M059J (cell line): ENCODE measurements at places on chromosomes 2 and 18. TPM values are rescaled to one million over a fixed set of nuclear protein-coding genes. Genes with fewer than 3 reads are reported as not detected.

The SKOR2 gene
- not detected in 2 replicates for total RNA-seq

The COPS9 gene
- 107 and 123 TPM in 2 replicates for total RNA-seq

The LRP1B gene
- total RNA-seq: 0.02 TPM in 1 of 2 replicates, not detected in the other

The DAPL1 gene
- 2.2 TPM in 1 of 2 replicates, not detected in the other for total RNA-seq

The MAP3K19 gene
- not detected in 2 replicates for total RNA-seq

DNA sequence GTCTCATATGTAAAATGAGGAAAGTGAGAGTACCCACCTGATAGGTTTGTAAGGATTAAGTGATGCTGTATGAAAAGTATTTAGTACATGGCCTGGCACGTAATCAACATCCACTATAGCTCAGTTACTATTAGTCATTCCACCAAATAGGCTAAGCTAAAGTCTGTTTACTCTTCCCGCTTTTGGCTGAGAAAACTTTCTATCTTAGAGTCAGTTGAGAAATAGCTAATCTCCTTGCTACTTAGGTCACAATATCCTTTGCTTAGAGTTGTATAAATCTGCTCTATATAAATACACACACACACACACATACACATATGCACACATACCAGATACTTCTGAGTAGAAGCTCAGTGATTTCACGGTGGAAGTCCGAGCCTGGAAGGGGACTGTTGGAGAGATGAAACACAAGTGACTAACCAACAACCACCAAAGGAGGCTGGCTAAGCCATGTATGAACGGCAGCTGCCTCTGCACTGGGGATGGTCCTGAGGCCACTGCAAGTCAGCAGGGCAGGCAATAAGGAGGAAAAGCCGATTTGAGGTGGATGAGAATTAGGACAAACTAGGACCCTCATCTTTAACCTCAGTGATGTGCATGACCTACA is 104.6 kb upstream of the EPHA4 start:
- DNase-seq: peak; percentile 18

DNA sequence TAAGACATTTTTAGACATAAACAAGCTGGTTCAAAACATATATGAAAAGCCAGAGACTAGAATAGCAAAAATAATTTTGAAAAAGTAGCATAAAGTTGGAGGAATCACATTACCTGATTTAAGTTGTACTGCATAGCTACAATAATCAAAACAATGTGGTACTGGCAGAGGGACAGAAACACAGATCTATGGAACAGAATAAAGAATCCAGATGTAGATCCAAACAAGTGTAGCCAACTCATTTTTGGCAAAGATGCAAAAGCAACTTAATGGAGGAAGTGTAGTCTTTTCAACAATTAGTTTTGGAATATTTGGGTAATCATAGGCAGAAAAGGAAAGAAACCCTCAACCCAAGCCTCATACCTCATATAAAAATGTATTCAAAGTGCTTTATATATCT is 278.7 kb upstream of the ZNF521 start:
- no peak for DNase-seq

DNA sequence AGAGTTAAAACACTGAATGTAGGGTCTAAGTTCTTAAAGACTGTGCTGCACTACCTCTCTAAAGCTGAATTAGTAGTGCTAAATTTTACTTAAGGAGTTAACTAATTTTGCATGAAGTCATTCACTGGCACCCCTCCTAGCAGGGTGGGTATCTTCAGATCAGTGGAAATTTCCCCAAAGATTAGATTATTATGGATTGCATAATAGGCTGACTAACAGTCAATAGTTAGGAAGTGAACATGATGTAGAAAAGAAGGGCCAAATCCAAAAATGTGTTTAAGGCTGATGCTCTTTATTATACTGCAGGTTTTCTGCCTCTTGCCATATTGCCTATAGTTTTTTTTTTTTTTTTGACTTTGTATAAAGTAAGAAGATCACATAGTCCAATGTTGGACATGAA is 5.2 kb downstream of the ZNF638 start:
- peak; percentile 9 for DNase-seq

DNA sequence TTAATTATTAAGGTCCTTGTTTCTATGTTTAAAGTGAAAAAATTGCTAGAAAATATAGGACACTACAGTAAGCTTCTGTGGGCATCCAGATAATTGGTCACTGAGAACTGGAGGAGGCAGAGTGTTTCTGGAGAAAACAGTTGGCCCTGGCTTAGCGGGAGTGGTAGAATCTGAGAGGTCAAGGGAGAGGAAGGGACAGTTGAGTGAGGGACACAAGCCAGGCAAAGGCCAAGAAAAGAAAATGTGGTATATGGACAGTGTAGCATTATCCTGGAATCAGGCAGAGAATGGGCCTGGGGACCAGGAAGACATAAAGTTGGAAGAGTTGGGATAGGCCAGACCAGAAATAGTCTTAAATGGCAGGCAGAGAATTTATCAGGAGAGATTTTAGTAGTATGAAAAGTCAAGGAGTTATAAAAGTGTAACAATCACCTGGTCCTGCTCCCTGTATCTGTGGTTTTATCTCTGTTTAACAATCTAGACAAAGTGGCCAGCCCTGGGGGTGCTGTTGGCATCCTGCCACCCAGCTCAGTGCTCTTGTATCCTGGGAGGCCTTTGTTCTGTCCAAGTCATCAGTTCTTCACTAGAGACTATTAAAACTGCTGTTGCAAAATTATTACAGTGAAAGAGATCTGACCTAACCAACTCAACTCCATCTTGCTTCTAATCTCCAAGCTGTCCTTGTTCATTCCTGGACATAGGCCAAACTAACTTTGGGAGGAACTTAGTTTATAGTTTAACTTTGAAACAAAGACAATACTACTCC is 15.4 kb upstream of the MSGN1 start:
- DNase-seq: peak; percentile 76

DNA sequence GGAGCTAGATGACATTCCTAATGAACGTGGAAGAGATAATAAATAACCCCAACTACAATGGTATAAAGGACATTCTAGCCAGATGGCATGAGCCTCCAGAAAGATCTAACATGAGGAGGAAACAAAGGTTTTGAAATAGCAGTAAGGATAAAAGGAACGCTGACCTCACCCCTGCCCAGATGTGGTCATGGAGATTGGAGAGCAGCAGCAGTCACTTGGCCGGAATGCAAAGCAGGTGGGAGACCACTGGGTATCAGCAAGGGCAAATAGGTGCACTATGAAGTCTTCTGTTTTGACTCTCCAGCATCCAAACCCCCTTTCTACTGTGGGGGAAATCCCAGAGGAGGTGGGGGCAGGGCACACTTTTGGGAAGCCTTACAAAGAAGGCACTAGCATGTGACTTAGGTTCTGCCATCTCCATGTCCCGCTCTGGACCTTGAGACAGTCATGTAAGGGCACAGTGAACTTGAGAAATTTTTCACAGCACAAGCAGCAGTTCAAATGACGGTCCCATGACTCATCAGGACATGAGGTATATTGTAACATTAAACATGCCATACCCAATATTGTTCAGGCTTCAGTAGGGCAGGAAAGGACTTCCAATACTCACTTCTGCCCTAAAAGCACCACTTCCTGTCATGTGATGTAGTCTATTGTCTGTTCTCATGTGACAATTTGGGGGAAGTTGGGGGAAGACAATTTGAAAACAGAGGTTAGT is 55.2 kb downstream of the METTL4 start:
- peak; percentile 97 for DNase-seq

DNA sequence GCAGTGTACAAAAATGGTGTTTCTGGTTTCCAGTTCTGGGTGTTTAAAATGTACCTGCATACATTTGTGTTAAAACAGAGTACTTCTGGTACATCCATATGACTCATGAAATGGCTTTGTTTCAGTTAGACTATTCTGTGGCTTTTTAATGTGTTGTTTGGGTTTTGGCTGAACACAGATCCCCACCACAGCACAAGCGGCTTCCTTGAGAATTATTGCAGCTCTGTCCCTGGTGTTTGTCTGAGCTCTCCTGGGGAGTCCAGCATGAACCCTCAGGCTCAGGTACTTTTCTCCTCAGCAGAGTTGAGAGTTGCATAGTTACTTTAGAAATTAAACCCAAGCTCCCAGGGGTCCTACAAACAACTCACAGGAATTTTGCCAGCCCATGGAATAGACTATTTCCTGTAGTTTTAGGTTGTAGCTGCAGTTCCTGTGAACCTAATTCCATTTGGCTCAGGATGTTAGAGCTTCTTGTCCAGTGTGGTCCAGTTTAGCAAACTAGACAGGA is 64.8 kb upstream of the EML6 start:
- DNase-seq: peak; percentile 78

- no peak for DNase-seq
Observed at GRCh38 chr2:149731079-149731478, 143.5 kb upstream of the MMADHC start.

- no peak for DNase-seq
Observed at GRCh38 chr2:236879416-236879963, 206.2 kb upstream of the COPS8 start.

GRCh38 chr2:47602996-47603395 is 179.9 kb upstream of the MSH6 start:
- DNase-seq: no peak

GRCh38 chr2:239363946-239364637 is 36.7 kb downstream of the HDAC4 start:
- no peak for DNase-seq

DNA sequence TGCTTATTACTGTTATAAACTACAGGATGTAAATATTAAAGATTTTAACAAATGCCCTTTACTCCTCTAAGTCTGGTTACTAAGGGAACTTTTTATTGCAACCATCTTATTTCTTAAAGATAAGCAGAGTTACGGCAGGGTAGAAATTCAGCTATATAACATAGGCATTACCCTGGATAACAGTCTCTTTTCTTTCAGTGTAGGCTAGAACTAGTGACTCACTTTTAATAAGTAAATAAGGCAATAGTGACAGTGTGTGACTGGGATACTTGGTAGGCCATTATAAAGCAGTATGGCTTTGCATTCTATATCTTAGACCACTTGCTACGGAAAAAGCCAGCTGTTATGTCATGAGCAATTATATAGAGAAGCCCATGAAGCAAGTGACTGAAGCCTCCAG is 1041.0 kb upstream of the NRXN1 start:
- no peak for DNase-seq

DNA sequence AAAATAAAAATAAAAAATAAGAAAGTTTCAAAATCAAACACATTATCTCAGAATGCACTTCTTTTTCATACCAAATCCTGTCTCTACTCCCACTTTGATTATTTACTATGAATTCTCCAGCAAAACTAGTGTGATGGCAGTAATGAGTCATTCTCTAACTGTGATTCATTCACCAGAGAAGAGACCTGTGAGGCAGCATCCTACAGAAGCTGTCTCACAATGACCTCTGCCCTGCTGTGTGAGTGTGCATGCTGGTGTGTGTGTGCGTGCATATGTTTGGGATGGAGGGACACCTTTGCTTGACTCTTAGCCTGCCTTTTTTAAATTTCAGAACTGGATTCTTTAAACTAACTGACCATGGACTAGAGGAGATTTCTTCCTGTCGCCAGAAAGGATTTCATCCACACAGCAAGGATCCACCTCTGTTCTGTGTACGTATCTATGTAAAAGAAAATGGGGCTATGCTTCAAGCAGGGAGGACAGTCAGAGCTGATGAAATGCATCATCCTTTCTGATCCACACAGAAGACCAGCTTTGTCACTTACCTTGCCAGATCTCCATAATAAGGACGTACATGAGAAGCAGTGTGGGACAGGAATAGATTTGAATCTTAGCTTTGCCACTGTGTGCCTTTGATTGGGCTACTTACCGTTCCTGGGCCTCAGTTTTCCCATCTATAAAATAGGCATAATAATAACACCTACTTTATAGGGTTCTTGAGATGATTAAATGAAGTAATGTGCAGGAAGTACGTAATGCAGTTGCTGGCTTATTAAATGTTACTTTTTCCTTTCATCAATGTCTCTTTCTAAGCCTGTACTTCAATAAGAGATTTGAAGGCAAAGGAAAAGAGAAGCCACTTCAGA is 31.2 kb downstream of the STAMBP start:
- DNase-seq: peak; percentile 87

DNA sequence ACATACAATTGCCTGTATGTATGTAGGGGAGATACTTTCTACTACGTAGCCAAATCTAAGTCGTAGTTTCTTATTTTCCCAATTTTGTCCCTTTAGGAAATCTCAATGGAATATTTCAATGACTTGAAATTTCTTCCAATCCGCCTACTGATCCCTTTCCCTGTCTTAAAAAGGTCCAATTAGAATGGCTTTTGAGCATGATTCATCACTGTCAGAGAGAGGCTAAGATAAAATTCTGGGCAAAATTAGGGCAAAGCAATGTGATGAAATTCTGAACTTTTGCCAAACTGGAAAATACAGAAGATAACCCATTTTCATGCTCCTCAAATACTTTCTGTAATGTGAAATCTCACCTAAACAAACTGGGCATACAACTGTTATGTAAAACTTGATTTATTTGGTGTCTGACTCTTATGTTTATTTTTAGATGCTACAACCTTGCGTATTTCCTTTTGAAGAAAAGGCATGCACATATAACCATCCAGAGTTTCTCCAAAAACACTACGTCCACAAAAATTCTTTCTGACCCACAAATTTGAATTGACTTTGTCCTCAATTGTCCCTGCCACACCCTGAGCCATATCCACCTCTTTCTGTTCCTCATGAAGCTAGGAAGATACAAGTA is 147.1 kb downstream of the IKZF2 start:
- no peak for DNase-seq

- DNase-seq: no peak
Observed at GRCh38 chr2:29113027-29113686, 2.1 kb upstream of the CLIP4 start.

DNA sequence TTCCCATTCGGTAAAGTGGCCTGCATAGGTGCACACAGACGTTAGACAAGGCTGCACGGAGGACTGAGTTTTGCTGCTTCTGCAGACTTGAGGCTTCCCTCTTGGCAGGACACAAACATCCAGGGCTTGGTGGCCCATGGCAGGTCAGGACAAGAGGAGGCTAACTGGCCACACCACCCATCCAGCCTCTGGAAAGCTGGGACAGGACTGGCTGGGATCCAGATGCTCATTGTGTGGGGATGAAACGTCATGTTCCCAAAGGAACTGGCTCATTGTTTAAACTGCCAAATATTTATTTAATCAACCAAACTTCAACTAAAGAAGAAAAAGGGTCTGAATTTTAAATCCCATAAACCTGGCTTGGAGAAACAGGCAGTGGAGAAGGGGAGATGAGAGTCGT is 239.1 kb upstream of the EPAS1 start:
- DNase-seq: no peak

DNA sequence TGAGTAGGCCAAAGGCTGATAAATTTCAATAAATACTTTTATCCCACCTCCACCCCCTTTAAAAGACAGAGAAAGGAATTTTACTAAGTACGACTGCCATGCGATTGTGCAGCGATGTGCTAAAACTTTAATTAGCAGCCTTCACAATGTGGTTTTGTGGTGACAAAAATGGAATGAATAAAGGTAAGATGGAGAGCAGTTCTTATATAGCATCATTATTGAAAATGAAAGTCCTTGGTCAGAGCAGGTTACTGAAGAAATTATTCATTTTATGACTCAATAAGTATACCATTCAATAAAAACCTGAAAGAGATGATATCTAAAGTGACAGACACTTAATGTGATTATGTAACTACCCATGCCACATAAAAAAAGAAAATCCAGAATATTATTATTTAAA is 33.2 kb upstream of the MTIF2 start:
- no peak for DNase-seq

DNA sequence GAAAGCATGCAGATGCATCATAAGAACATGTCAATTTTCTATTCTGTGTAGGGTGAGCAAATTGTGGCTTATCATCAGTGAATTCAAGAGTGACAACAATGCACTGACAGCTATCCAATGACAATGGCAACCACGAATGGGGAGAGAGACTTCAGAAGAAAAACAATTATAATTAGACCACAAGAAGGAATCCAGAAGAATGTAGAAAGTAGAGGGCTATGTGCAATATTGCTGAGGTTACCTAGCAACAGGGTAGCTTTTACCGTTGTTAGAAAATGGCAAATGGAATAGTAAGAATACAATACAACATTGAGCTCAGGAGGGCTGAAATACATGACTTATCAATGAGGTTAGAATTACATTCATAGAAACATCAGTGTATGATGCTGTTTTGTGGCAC is 71.1 kb upstream of the SESTD1 start:
- peak; percentile 28 for DNase-seq
